Spleen (tissue), 13 donors: ENCODE measurements at places on chromosomes 7 and 10. TPM values are rescaled to one million over a fixed set of nuclear protein-coding genes. Genes with fewer than 3 reads are reported as not detected.

DNA sequence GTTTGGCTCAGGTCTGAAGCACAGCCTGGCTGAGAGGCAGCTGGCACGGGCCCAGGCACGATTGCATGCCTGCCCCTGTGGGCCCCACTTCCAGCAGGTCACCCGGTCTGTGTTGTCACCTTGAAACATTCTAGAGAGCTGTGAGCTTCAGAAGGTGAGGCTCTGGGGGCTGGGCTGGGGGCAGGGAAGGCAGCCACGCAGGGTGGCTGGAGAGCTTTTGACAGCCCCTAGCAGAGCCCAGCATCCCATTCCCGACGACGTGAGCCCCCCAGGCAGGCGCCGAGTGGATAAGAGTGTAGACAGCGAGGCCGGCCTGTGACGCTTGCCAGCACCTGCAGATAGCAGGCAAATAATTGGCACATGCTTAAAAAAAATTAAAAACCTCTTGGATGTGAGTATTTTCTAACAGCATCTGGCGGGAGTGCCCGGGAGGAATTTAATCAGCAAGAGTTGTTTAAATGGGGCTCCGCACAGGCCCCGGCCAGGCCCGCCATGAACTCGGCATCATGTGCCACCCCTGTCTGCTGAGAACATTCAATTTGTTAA, 212.0 kb upstream of the TBX20 start:
- no peaks in the 10 kb centered on the region for H3K4me1 ChIP-seq
- H3K36me3 ChIP-seq, result no peaks in the 10 kb centered on the region
- no peak for DNase-seq
- H3K4me3 ChIP-seq, result no peak overlapping the region

- H3K27ac ChIP-seq, result no peak overlapping the region
- no peaks in the 10 kb centered on the region for H3K36me3 ChIP-seq
- no peaks in the 10 kb centered on the region for H3K4me1 ChIP-seq
These were observed 245.8 kb upstream of the MEOX2 start for GRCh38 chr7:15932318-15932717.

ANLN gene
- total RNA-seq, result 14.9 TPM

CLEC5A gene
- 1.5 TPM for total RNA-seq

PON2 gene
- total RNA-seq, result 33.2 TPM
